ENCODE measurements at places on chromosomes 1 and 21. TPM values are rescaled to one million over a fixed set of nuclear protein-coding genes. Genes with fewer than 3 reads are reported as not detected.

PLA2G2F gene
- total RNA-seq, result not detected

DNA sequence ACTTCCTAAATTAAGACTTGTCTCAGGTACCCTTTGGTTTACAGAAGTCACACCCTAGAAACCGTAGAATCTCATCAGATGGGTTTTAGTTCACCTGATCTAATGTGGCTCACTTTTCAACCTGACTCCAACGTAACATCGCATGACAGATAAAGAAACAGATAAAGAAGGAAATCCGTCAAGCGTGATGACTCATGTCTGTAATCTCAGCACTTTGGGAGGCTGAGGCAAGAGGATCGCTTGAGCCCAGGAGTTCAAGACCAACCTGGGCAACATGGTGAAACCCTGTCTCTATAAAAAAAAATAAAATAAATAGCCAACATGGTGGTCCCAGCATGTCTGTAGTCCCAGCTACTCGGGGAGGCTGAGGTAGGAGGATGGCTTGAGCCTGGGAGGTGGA lies 97.3 kb downstream of the SPSB1 start:
- H3K4me3 ChIP-seq, result no peak overlapping the region
- H3K36me3 ChIP-seq, result no peaks in the 10 kb centered on the region
- H3K4me1 ChIP-seq, result peaks cover 7% of the 10 kb centered on the region

- no peak for DNase-seq
- H3K27ac ChIP-seq, result no peak overlapping the region
- H3K4me1 ChIP-seq, result no peaks in the 10 kb centered on the region
- H3K27me3 ChIP-seq, result no peaks in the 10 kb centered on the region
- no peak overlapping the region for H3K4me3 ChIP-seq
- no peaks in the 10 kb centered on the region for H3K36me3 ChIP-seq
Measured at GRCh38 chr1:7149080-7149838, 364.0 kb downstream of the CAMTA1 start.

GRCh38 chr1:246012341-246012740 lies 494.7 kb downstream of the SMYD3 start:
- no peak overlapping the region for H3K27ac ChIP-seq
- no peaks in the 10 kb centered on the region for H3K36me3 ChIP-seq
- no peak for DNase-seq
- H3K4me3 ChIP-seq, result no peak overlapping the region

SELP gene
- not detected for total RNA-seq

GRCh38 chr1:112058815-112059450 lies 69.5 kb upstream of the KCND3 start:
- H3K27me3 ChIP-seq, result no peaks in the 10 kb centered on the region
- H3K36me3 ChIP-seq, result no peaks in the 10 kb centered on the region
- H3K27ac ChIP-seq, result no peak overlapping the region
- DNase-seq, result no peak

CLEC20A gene
- total RNA-seq, result not detected

DNA sequence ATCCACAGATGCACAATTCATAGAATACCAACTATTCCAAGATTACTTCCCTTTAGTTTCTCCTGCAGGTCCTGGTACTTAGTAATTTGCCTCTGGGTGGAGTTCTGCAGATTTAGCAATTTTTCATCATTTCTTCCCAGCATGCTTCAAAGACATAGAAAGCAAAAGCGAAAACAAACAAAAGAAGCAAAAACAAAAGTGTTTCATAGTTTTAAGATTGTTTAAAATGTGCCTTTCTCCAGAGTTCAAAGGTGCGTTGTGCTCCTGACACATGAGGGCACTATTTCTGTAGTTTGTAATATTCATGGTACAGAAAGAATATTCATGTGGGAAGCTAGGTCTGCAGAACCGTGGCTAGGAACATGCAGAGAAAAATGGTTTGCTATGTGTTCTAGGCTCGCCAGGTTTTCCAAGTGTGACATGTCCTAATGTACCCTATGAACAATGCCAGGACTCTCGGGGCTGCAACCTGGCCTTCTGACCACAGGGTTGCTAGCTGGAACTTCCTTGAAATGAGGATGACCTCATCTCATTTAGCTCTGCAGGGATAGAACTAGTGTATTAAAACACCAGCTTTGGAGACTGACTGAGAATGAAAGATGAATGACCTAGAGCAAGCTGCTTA lies 30.0 kb upstream of the RCSD1 start:
- H3K27ac ChIP-seq, result no peak overlapping the region
- DNase-seq, result peak; percentile 8
- H3K27me3 ChIP-seq, result no peaks in the 10 kb centered on the region

DNA sequence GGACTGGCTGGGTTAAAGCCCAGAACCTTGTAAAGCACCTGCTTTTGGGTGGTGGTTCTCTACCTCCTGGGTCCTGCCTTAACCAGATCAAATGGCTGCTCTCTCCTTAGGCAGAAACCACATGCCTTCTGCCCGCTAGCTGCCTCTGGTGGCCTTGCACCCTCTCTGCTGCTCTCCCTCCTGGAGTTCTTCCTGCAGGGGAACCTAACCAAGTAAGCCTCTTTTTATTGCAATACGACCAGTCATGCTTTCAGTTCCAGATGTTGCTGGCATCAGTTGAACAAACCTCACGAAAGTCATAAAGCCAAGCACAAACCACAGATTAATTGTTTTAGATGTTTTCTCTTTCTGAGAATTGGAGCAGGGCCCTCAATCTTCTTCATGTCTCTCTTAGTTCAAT lies 118.9 kb downstream of the GDAP2 start:
- no peak overlapping the region for H3K4me3 ChIP-seq
- no peaks in the 10 kb centered on the region for H3K36me3 ChIP-seq
- no peak for DNase-seq
- no peaks in the 10 kb centered on the region for H3K4me1 ChIP-seq
- no peak overlapping the region for H3K27ac ChIP-seq

CELA3B gene
- not detected for total RNA-seq

DNA sequence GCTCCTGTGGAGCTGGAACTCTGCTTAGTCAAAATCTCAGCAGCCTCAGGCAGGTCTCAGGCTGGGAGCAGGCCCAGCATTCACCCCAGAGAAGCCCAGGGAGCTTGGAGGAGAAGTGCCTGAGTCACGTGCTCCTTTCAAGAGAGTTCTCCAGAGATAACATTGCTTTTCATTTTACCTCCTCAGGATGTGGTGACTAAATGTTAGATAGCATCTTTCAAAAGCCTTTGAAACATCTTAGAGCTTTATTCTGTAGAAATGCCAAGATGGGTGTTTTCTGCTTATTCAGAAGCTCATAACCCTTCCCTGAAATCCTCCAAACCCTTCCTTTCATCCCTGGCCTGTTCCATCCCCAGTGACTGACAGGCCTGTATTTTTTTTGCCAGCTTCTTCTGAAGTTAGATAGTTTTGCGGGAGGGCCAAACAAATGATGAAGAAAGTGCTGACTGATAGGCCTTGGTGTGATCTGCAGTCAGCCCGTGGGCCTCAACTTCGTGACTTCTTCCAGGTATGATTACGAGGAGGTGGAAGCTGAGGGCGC lies 58.0 kb downstream of the PGM1 start:
- no peaks in the 10 kb centered on the region for H3K27me3 ChIP-seq
- no peak for DNase-seq
- H3K4me1 ChIP-seq, result no peaks in the 10 kb centered on the region
- H3K4me3 ChIP-seq, result no peak overlapping the region

RYR2 gene
- 3.4 TPM for total RNA-seq

DNA sequence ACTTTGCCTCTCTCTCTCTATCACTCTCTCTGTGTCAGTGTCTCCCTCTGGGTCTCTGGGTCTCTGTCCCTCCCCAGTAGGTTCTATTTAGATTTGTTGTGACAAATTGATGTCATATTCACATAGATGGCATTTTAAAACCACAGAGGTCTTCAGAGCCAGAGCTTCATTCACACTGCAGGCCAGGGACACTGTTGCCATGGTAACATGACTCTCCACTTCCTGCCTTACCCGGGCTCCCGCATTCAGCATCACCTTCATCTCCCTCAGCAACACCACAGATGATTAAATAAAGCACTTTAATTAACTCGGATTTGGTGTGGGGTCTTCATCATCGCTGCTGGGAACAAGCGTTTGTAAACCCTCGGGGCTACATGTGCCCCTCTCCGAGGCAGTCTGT lies 132.6 kb downstream of the ETS2 start:
- H3K27me3 ChIP-seq, result no peaks in the 10 kb centered on the region
- H3K36me3 ChIP-seq, result no peaks in the 10 kb centered on the region
- no peaks in the 10 kb centered on the region for H3K4me1 ChIP-seq
- no peak overlapping the region for H3K4me3 ChIP-seq

- H3K4me3 ChIP-seq, result no peak overlapping the region
- no peaks in the 10 kb centered on the region for H3K27me3 ChIP-seq
- H3K27ac ChIP-seq, result no peak overlapping the region
- no peaks in the 10 kb centered on the region for H3K36me3 ChIP-seq
Measured at GRCh38 chr1:67294836-67295617, 12.6 kb upstream of the IL12RB2 start.

Measured in Caco-2 (cell line).